Cerebellar nuclear complex (tissue), 1 donor: ENCODE measurements at places on chromosomes 5 and 9.
A peak's percentile ranks its signal among the peaks of the same experiment; 100 is the strongest.

GRCh38 chr5:176827736-176828414 lies 17.5 kb downstream of the UNC5A start:
- DNase-seq: no peak

GRCh38 chr9:129584136-129584535 lies 36.8 kb downstream of the C9orf50 start:
- peak; percentile 28 for DNase-seq

DNA sequence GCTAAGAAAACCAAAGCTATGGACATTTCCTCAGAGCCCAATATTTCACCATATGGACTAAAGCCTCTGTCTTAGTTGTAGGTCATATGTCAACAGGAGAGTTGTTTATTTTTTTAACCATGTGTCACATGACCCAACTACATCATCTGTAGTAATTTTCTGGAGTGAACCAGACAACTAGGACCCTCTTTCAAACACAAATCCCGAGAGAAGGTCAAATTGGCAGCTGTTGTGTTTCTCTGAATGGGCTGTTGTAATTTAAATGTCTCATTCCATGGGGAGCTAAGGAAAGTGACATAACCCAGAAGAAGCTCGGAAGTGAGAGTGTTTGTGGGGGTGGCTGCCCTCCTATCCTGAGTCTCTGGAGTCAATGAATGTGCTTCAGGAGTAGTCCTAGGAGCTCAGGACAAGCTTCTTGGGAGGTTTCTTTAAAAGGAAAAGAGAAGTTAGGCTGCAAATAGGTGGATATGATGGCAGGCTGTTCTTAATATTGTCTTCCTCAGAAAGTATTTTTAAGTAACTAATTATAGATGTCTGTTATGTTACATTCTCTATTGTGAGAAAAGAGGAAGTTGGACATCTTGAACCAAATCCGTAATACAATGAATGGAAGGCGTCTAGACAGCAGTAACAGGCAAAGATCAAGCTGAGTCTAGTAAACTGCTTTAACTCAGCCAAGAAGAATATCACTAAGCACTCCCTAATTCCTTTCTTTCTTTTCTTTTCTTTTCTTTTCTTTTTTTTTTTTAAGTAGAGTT lies 50.1 kb downstream of the TMEM167A start:
- no peak for DNase-seq

GRCh38 chr9:75147638-75148037 lies 59.3 kb downstream of the OSTF1 start:
- DNase-seq: no peak

GRCh38 chr5:172929371-172929838 lies 29.8 kb upstream of the RPL26L1 start:
- no peak for DNase-seq
